ENCODE measurements at places on chromosomes 6 and 20. TPM values are rescaled to one million over a fixed set of nuclear protein-coding genes. Genes with fewer than 3 reads are reported as not detected.

NTSR1 gene
- total RNA-seq, result not detected

CLDN20 gene
- not detected for total RNA-seq

UNC5CL gene
- total RNA-seq, result 0.63 TPM

COL21A1 gene
- not detected for total RNA-seq

FAM120B gene
- total RNA-seq, result 32.9 TPM

MEP1A gene
- total RNA-seq, result not detected

Measured in OCI-LY7 (cell line).